ENCODE measurements at places on chromosomes 12 and 14.

GRCh38 chr14:88321692-88322503 is 1.2 kb downstream of the KCNK10 start:
- peak; percentile 32 for DNase-seq

DNA sequence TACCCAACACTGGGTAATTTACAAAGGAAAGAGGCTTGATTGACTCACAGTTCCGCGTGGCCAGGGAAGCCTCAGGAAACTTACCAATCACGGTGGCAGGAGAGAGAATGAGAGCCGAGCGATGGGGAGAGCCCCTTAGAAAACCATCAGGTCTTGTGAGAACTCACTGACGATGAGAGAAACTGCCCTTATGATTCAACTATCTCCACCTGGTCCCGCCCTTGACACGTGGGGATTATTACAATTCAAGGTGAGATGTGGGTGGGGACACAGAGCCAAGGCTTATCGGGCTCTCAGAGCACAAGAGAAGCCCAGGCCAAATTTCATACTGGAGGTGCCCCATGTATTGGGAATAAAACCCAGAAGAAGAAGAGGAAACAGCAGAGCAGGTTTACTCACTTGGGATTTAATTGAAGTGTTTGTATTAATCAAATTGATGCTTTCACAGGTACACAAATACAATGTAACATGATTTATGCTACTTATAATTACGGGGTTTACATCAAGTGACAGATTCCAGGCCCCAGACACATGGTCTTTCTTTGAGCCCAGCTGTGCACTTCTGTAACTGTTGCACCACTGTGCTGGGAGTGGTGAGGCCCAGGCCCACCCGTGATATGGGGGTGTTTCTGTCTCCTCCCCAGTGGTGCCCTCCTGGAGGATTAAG is 8.2 kb upstream of the CCDC85C start:
- DNase-seq = peak; percentile 37

GRCh38 chr12:40525054-40525453 is 167.2 kb upstream of the CNTN1 start:
- no peak for DNase-seq

GRCh38 chr14:74683406-74683805 is 29.5 kb downstream of the AREL1 start:
- no peak for DNase-seq

- no peak for DNase-seq
These were observed 95.6 kb downstream of the DERA start for GRCh38 chr12:16006752-16007151.

- DNase-seq = no peak
These were observed 489 bp downstream of the CEP290 start for GRCh38 chr12:88141425-88141773.

- DNase-seq = no peak
These were observed 84.8 kb upstream of the KITLG start for GRCh38 chr12:88665071-88665470.

DNA sequence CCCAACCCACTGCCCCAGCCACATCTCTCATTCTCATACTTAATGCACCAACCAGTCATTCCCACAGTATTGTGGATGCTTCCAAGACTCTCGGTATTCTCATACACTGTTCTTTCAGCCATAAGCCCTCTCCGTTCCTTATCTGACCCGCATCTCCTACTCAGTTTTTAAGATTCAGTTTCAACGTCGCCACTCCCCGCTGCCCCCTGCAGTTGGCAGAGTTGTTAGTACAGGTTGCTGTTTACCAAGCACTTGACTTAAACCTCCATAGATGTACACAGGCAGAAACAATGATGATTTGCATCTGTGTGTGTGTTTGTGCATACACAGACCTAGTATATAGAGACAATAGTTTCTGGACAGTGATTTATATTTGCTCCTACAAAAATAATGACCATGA is 40.2 kb downstream of the PAH start:
- DNase-seq = peak; percentile 11

DNA sequence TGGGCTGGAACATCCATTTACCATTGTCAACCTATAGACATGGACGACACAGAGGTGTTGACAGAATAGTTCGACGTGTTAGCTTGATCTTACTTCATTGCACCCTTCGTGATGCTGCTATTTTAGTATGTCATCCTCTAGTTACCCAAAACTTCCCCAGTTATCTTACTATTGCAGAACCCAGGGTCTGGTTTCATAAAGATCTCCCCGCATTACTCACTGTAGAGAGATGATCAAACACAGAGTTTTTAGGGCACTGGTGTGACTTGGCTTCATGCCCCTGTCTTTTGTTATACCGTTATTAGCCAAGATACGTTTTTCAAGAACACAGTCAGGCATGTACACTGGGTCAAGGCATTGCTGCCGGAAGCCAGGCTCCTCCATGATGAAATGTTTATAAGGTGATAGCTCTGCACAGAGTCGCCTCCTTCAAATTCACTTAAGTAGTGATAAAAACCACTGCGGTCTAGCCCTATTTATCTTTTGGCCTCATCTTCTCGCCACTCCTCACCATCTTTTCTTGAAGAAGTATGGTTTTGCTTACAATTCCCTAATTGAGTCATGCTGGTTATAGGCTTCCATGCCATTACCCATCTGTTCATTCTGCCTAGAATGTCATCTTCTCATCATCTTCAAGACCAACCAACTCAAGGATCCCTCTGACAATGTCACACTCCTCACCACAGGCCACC is 1127.9 kb downstream of the VRK1 start:
- no peak for DNase-seq

DNA sequence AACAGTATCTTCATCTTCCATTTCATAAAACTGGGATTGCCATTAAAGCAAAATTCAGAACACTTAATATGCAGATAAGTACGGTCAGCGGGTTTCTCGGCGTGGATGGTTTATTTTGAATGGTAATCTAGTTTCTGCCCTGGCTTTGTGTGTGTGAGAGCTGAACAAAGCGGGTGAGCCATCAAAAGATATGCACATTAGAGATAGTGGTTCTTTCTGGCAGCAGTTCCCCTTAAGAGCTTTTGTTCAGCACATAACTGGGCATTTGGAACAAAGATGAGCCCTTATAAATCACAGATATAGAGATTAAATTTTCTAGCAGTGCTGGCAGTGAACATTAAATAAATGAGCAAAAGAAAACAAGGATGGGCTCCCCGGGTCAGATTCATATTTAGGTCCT is 207.5 kb downstream of the CALM1 start:
- DNase-seq = no peak

DNA sequence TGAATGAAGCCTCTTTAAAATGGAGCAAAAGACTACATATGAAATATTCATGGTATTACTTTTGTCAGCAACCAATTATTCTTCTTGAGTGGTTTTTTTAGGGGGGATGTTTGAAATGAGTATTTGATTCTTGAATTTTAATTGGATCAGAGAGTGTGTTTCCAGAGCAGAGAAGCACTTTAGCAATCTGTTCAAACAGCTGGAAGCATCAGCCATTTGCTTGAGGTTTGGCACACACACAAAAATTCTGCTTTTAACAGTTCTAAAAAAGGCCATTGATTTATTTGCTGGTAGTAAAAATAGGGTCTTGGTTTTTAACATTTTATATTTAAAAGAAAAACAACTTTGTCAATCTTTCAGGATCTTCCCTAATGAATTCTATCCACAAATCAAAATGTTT is 292.7 kb downstream of the LRFN5 start:
- peak; percentile 32 for DNase-seq

DNA sequence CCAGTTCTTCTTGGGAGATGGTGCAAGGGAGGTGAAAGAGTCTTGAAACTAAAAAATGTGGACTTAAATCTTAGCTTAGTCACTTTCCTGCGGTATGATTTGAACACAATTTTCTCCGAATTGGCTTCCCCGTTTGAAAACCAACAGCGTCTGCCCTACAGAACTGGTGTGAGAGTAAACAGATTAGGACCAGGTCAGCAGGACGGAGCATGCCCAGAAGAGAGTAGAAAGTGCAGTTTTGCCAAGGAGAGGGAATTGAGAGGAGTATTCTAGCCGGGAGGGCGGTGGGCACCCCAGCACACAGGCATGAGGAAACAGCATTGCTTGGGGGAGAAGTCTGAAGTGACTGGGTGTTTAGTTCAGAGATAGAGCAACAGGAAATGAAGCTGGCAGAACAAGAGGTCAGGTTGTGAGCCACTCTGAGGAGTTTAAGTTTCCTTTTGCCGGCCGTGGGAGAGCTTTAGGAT is 927.1 kb downstream of the VRK1 start:
- no peak for DNase-seq

GRCh38 chr12:108948367-108948766 is 68.5 kb downstream of the DAO start:
- DNase-seq = no peak

GRCh38 chr14:51993285-51993920 is 4.1 kb downstream of the RTRAF start:
- DNase-seq = no peak

DNA sequence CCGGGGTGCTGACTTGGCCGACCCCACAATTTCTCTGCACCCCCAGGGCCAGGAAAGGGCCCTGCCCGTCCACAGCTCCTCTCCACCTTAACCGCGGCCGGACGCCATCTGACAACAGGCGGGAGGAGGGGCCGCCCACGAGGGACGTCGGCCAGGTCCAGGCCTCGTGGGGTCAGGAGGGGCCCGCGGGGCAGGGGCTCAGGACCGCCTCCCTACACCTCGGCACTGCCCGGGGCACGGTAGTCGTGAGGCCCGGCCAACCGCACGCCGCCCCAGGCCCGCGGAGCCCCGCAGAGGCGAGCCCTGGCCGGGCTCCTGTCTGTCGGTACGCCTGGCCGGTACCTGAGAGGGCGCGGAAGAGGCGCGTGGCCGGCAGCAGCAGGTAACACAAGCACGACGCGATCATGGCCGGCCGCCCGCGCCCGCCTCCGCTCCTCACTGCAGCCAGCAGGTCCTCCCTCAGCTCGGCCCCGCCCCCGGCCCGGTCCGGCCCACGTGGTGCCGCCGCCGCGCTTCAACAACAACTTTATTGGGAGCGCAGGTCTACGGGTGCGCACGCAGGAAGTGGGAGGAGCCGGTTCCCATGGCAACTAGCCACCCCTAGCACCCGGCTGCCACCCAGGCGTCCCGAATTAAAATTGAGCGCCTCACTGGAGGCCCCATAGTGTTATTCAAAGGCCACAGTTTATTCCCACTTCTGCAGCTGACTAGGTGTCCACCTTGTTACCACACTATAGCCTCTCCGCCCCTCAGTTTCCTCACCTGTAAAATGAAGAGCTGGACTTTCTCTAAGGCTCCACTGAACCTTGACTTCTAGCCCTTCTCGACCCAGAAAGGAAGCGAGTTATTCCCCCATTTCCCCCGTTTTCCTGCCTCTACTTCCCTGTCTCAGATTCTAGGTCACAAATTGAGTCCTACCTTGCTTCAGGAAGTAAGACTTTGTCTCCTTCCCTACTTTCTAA is at the start of gene ANGEL1:
Gene ANGEL1, minus strand, starts transcription at position 461 of the 962 bp plus-strand sequence. Its CDS starts 55 bp downstream, at position 406.
- peak; percentile 93 for DNase-seq

DNA sequence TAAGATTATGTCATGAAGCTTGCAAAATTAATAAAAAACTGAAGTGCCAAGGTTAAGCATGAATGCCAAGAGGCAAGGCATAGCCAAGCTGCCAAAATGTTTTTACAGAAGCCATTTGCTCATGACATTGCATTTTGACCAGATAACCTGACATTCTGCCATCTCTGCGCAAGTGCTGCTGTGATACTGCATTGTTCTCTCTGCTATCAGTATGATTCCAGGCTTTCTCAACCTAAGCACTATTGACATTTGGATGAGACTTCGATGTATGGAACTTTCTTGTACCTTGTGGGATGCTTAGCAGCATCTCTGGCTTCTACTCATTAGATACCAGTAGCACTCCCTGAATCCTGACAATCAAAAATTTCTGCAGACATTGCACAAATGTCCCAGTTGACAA is 139.2 kb downstream of the RASSF9 start:
- no peak for DNase-seq

All from NCI-H1436 (cell line).